ENCODE measurements at places on chromosomes 11 and 22.
A peak's percentile ranks its signal among the peaks of the same experiment; 100 is the strongest.

DNA sequence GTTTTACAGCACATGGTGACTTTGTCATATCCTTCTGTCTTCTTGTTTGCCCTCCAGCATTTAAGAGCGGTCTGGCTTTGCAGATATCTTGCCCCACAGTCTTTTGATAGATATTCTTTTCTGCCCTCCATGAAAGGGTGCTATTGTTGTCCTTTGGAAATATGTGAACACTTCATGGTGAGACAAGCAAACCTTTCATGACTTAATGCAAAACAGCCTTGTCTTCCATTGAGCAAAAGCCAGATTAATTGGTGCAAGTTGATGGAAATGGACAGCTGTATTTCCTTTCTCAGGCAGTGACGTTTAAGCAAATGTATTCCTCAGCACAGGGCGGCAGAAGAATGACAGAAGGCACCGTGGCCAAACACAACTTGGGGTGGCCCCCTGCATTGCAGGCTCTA, 4.4 kb downstream of the DCPS start:
- DNase-seq = no peak

DNA sequence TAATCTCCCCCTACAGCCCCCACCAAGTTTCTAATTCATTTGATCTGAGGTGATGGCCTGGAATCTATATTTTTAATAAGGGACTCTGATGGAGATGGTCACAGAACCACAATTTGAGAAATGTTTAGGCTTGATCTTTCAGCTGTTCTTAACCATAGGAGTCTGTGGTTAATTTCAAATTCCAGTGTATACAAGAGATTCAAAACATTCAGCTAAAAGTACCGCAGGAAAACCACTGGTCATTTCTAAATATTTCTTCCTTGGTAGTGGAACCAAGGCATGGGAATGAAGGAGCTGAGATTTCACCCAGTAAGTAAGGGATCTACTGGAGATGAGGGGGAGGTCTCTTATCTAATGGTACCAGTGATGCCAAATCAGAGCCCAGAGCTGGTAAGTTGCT, 18.3 kb upstream of the GALNT18 start:
- no peak for DNase-seq

- DNase-seq = no peak
Measured at GRCh38 chr11:15910761-15911160, 445.6 kb downstream of the SOX6 start.

DNA sequence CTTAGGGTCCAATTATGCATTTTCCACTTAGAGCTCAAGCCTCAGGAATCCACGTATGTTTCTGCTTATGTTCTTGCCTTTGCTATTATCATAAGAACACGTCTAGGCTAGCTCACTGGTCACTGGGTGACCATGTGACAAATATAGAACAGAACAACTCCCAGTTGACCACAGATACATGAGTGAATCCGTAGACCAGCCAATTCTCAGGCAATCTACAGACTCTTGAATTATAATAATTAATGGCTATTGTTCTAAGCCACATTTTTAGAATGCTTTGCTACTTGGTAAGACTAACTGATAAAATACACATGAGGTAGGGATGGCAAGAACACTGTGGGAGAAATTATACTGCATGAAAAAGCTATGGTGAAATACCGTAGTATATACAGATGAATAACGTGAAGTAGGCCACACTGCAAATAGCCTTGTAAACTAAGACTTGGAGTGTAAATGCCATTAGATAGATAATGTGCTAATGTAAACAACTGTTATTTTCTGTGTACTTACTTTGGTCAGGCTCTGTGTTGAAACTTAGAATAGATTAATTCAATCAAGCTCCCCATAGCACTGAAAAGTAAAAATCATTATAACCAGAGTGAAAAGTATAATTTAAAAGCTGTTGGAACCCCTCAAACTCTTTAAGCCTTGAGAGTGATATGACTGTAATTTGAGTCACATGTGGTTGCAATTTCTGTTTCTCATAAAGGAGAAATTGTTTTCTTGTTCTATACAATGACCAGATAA, 366.2 kb upstream of the CCDC179 start:
- no peak for DNase-seq

GRCh38 chr11:86688398-86689179, 16.2 kb upstream of the ME3 start:
- DNase-seq = peak; percentile 27

DNA sequence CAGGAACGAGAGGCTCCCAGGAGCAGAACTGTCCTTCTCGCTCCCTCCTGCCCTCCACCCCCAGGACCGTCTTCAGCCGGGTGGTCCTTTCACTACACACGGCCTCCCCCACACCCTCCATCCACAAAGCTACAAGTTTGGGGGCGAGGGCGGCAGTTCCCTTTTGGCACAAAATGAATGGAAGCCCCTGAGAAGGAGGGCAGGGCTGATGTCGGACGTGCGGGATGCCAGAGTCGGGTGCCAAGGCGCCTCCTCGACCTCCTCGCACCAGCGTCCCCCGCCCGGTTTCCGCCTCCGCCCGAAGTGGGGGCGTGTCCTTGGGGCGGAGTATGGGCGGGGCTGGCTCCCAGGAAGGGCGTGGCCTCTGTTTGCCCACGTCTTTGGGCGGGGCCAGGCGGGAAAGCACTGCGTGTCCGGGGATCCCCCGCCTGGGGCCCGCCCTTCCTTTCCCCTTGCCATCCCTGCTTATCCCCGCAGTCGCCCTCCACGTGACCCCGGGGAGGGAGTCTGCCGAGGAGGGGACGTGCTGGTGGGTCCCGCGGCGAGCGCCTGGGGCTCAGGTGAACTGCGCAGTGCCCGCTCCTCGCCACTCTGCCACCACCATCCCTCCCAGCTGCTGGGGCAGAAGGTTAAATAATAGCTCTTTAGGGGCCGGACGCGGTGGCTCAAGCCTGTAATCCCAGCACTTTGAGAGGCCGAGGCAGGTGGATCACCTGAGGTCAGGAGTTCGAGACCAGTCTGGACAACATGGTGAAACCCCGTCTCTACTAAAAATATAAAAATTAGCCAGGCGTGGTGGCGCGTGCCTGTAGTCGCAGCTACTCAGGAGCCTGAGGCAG, 937 bp upstream of the EFEMP2 start:
- DNase-seq = peak; percentile 95

- DNase-seq = no peak
Measured at GRCh38 chr11:110766316-110766715, 54.1 kb upstream of the ARHGAP20 start.

- DNase-seq = no peak
Measured at GRCh38 chr11:35144806-35145205, 5.8 kb downstream of the CD44 start.

- no peak for DNase-seq
Measured at GRCh38 chr11:133941546-133941945, 15.2 kb downstream of the IGSF9B start.

DNA sequence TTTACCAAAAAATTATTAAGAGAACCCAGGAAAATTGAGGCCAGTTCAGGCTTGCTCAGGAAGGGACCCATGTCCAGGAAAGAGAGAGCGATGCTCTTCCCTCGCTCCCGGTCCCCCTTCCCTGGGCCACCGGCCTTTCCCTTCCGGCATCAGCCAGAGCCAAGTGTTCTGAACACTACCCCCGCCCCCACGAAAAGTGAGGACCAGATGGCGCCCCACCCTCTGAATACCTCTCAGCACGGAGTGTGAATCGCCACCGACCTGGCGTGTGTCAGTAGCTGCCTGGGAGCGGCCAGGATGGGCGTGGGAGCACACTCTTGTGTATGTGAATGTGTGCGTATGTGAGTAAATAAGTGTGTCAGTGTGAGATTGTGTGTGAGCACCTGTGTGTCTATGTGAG, 20.2 kb downstream of the RPS6KA4 start:
- DNase-seq = no peak

DNA sequence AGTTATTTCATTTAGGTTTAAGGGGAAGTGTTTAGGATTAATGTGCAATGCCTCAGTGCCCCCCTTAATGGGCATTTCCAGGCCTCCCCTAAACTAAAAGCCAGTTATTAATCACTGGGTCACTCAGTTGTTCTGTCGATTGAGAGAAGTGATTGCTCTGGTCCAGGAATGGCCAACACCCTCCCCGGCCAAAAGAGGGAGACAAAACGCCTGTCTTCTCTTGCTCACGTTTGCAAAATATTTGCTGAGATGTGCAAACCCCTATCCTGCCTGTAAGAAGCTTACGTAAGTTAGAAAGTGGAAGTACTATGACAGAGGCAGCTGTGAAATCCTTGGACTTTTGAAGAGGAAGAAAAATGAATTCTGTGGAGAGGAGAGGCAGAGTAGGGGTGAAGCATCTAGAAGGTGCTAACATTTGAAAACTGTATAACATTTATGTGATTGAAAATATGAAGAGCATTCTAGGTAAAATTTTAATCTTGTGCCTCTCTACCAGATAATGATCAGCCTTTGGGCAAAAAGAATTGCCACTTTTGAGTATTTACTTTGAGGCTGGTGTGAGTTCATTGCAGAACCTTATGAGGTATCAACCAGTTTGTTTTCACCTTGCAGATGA, 37.7 kb downstream of the NTM start:
- DNase-seq = no peak

GRCh38 chr22:28883657-28883916, 215 bp downstream of the ZNRF3 start:
- no peak for DNase-seq

- no peak for DNase-seq
Measured at GRCh38 chr22:37485395-37486223, 575 bp downstream of the MFNG start.

DNA sequence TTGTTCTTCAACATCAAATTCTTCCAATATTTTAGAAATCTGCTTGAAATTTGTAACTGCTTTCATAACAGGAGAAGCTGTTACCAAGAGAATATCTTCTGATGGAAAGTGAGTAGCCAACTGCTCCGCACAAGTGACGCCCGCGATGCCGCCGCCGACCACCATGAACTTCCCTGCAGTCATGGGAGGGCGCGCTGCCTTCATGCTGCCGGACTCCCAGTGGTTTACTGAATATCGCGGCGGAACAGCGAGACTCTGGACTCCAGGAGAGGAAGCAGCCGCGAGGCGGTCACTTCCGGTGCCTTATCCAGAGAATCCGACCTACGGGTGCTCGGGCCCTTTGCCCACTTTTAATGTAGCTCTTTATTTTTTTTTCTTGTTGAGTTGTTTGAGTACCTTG, 190.6 kb downstream of the GUCY1A2 start:
- DNase-seq = no peak

DNA sequence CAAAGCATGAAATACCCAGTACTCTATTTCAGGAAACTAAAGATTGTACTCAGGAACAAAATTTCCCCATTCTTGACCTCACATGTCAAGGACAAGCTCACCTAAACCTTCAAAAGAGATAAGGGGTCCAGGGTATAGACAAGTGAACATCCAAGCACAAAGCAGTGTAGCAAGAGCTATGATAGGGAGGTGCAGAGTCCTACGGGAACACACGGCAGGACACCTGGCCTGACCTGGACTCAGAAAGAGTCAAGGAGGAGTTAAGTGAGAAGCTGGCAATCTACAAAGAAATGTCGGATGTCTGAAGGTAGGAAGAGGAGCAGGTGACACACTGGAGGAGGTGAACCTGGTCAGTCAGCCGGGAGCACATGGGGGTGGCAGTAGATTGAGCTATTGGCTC, 67.1 kb upstream of the LDLRAD3 start:
- no peak for DNase-seq

DNA sequence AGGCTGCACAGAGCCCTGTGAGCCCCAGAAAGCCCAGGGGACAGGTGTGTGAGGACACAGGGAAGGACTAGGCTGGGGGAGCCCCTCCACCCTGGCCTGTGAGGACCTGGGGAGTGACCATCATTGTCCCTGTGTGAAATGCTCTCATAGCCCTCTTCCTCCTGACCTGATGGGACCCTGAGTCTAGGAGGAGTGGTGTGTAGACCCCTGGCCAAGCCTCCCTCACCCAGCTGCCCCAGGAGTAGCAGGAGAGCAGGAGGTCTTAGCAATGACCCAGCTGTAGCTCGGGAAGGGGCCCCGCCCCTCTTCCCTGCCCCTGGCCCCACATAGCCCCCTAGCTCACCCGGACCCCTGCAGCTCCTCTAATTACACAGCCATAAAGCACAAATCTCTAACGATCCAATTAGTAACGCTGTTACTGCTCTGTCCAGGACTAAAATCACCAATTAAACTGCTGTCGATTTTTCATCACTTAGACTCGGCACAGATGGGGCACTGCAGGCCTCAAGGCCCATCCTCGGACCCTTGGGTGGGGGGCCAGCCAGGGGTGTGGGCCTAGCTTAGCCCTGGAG, 6.6 kb upstream of the CABP7 start:
- no peak for DNase-seq

DNA sequence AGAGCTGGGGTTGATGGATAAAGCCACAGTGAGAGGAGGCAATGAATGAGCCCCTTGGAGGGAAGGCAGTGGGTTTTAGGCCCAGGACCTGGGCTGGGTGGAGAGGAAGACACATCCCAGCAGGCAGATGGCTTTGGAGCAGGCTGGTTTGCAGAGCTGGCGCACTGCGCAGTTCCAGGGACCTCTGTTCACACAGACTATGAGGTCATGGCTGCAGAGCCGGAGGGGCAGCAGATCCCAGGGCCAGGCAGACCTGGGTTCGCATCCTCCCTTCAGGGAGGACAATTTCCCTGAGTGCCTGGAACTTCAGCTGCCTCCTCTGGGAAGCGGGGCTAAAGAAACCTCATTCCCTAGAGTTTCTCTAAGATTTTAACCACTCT, 28.2 kb upstream of the DGKZ start:
- DNase-seq = no peak

- DNase-seq = no peak
Measured at GRCh38 chr22:19067696-19068348, 54.4 kb downstream of the DGCR2 start.

DNA sequence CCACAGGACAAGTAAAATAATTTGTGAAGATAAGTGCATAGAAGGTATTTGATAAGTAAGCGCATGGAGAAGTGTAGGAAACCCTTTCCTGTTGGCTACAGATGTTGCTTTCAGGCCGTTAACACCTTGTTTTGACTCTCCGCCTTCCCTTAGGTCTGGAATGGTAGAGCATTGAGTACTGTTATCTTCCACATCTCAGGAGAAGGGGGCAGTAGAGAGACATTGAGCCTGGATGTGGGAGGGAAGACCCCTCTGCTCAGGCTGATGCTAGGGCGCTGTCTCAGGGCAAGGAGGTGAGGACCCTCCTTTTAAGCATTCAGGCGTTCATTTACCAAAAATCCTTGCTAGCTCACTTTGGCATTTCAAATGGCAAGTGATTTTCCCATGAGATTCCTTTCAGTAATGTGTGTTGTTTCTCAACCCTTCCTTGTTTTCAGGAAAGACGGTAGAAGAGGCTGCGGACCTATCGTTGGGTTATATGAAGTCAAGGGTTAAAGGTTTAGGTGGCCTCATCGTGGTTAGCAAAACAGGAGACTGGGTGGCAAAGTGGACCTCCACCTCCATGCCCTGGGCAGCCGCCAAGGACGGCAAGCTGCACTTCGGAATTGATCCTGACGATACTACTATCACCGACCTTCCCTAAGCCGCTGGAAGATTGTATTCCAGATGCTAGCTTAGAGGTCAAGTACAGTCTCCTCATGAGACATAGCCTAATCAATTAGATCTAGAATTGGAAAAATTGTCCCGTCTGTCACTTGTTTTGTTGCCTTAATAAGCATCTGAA, 27.0 kb upstream of the SCGB1A1 start:
- no peak for DNase-seq

DNA sequence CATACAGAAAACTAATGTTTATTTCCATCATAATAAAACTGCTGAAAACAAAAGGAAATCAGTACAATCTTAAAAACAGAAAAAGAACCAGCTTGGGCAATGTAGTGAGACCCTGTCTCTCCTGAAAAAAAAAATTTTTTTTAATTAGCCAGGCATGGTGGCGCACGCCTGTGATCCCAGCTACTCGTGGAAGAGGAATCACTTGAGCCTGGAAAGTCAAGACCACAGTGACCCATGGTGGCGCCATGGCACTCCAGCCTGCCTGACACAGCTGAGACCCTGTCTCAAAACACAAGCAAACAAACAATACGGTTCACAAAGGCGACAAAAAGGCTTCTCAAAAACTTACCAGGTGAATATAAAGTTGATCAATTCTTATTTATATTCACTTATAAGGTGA, 289.7 kb downstream of the BRD1 start:
- no peak for DNase-seq
